ENCODE measurements at places on chromosomes 11 and 22. TPM values are rescaled to one million over a fixed set of nuclear protein-coding genes. Genes with fewer than 3 reads are reported as not detected.

DNA sequence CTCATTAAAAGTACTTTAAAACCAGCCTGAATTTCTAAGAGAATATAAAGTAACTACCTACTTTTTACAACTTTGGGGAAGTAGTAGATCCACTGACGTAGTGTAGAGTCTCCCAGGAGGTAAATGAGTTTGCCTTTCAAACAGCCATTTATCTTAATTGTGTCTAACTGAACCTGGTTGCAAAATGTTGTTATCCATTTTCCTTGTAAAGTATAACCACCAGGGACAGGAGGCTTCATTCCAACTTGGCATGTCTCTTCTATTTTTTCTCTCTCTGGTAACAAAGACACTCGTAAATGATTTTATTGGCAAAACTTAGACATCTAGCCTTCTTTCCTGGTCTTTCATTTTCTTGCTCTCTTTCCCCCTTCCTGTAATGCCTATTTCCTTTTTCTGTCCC, 36.9 kb downstream of the NXPE1 start:
- DNase-seq = no peak

GRCh38 chr11:132142554-132142953, 772.1 kb downstream of the NTM start:
- no peak for DNase-seq

DNA sequence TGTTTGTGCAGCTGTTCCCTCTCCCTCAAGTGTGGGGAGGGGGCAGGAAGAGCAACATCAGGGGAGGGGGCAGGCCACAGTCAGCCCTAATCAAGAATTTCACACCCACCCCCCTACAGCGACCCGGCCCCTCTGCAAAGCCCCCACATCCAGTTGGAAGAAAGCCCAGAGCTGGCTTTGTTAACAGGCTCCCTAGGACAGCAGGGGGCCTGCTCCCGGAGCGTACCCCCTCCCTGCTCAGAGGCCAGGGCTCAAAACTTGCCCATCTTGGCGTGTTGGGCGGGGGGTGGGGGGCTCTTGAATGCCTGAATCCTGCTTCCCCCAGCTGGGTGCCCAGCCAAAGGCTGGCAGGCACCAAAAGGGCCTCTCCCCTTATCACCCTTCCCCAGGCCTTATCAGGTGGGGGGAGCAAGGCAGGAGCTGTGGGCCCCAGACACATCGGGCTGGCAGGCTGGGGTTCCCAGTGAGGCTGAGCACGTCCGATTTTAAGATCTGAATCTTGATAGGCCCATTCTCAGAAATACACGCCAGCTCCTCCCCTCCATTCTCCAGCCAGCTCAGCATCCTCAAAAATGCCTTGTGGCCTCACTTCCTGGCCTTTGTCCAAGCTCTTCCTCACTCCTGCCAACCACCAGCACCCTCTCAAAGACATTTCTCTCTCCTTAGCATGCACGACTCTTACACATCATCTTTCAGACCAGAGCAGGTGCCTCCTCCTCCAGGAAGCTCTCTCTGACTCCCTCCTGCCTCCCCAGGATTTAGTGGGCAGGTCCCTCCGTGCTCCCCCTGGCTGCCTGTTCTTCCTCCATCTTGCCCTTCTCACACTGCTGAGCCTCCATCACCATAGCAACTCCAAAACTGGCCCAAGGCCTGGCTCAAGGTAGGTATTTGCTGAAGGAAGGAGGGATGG, 384.8 kb downstream of the MN1 start:
- no peak for DNase-seq

PLEKHB1 gene
- 35.4 TPM for total RNA-seq
